Activated naive CD8-positive, alpha-beta T cell treated with anti-CD3 and anti-CD28 coated beads, Interleukin-2, amount 10 ng/mL, durations not matched to agents 7 days and 5 days (primary cell): ENCODE measurements at places on chromosomes 3 and 15.

- DNase-seq: no peak
Observed at GRCh38 chr15:69727121-69727924, 274.7 kb downstream of the RPLP1 start.

GRCh38 chr3:64399205-64399800 lies 174.0 kb upstream of the PRICKLE2 start:
- DNase-seq: no peak

DNA sequence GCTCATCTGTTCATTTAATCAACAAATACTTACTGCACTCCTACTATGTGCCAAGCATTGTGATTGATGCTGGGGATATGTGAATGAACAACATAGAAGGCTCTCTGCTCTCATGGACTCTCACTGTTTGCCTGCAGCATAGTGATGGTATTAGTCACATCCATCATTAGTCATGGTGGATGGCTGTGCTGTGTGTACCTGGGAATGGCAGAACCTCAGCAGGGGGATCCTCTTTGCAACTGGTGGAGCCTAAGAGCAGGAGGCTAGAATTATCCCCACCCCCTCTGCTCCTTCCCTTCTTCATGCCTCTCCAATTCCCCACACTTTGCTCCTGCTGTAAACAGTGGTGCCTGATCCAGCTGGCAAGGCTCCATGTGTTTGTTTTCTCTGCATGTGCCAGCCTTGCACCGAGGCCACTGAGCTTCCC lies 20.5 kb downstream of the BOC start:
- no peak for DNase-seq

DNA sequence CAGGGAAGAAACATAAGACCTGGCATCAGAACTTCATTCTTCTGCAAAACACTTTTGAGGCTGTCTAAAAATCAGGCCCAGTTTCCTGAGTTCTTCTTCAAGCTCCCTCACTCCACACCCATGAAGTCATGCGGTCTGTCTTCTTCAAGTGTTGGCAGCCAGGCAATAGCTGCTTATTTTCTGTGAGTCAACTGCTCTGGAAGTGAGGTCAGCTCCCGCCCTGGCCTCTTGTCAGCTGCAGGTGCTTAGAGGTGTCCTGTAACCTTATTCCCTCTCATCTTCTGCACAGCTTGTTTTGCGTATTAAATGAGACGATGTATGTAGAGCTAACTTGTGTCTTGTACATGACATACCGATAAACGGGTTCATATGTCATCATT lies 226.1 kb downstream of the ADAMTS17 start:
- no peak for DNase-seq

- no peak for DNase-seq
Observed at GRCh38 chr3:51622868-51623267, 48.2 kb upstream of the TEX264 start.

- no peak for DNase-seq
Observed at GRCh38 chr15:51202783-51203182, 108.1 kb upstream of the TNFAIP8L3 start.

- DNase-seq: no peak
Observed at GRCh38 chr15:90879730-90880366, 4.5 kb upstream of the FES start.

DNA sequence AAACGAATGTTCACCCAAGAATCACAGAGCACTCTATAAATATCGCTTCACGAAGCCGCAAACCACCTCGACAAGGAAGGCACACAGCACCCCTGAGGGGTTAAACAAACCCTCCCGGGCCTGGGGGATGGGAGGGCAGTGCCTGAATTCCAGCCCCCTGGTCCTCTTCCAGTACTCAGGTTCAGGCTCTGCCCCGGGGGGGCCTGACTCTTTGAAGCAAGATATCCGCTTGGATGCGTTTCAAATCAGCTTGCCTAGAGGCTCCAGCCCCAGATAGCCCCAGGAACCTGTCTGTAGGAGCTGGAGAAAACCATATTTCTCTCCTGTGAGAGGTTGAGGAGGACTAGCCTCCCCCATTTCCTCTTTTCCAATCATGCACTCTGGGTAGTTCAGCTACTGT lies 194.7 kb downstream of the WNT5A start:
- no peak for DNase-seq

- no peak for DNase-seq
Observed at GRCh38 chr3:152557302-152557999, 277.5 kb upstream of the P2RY1 start.

GRCh38 chr15:59904450-59905135 lies 99.5 kb upstream of the FOXB1 start:
- DNase-seq: no peak

- DNase-seq: no peak
Observed at GRCh38 chr3:31187380-31187779, 292.9 kb upstream of the GADL1 start.

GRCh38 chr3:71854706-71855105 lies 69.8 kb upstream of the PROK2 start:
- no peak for DNase-seq

DNA sequence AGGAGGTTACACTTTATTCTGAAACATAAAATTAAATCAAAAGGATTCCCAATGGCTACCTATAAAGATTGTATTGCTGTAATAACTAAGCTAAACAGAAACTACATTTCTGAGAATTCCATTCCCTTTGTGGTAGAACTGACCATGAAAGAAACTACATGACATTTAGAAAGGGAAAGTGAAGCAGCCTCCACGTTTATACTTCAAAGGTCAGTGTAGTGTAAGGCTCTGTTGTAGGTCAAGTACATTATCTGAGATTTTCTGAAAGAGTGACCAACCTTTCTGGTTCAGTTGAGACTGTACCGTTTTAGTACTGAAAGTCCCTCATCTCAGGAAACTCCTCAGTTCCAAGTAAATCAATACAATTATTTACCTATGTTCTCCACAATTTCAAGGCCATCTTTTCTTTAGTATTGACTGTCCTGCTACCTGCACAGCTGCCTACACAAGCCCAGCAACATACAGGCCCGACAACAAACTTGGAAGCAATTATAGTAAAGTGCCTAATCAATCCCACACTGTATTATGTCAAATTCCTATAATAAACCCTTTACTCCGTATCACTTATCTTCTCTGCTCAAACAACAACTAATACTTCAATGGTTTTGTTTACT lies 343.0 kb downstream of the PLOD2 start:
- DNase-seq: no peak

DNA sequence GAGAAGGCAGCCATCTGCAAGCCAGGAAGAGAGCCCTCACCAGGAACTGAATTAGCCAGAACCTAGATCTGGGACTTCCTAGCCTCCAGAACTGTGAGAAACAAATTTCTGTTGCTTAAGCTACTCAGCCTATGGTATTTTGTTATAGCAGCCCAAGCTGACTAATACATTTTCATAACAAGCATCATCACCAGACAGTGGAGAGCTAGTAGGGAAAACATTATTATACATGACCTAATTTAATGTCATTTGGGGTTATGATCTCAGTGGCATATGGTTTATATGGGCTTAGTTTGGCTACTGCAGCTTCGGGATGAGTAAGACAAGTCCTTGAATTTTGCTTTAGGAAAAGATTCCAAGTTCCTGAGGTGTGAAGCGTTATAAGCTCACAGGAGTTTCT lies 35.6 kb downstream of the LNP1 start:
- DNase-seq: no peak

- DNase-seq: peak; percentile 44
Observed at GRCh38 chr3:10941972-10942371, 50.6 kb upstream of the SLC6A1 start.

DNA sequence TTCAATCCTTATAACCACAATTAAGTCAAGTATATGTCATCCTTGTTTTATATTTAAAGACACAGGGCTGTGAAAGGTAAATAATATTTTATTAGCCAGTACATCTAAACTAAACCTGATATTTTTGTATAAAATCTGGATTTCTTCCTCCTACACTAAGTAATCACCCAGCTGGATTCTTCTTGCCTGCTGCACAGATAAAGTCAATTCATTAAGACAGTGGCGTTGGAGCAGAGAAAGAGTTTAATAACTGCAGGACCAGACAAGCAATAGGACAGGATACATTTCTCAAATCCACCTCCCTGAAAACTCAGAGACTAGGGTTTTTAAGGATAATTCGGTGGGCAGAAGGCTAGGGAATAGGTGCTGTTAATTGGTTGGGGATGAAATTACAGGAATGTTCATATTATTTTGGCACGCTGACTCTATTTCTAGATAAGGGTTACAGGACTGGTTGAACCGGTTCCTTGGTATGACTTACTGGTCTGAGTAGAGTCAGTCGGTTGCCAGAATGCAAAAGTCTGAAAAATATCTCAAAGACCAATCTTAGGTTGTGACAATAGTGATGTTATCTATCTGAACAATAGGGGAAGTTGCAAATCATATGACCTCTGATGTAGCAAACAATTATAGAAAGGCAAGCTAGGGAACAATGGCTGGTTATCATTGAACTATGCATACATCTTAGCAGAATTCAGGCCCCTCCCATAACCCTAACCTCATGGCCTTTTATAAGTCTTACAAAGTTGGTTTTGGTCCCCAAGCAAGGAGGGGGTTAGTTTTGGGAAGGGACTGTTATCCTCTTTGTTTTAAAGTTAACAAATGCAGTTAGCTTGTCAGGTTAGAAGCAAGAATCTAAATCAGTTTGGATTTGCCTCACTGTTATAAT lies 244.8 kb downstream of the ALCAM start:
- DNase-seq: no peak
